ENCODE measurements at places on chromosomes 2 and 18. TPM values are rescaled to one million over a fixed set of nuclear protein-coding genes. Genes with fewer than 3 reads are reported as not detected.

Gene UBE2E3
- total RNA-seq: 31.9 TPM

Gene CCDC178
- total RNA-seq: 0.28 TPM

Gene KYNU
- 9.5 TPM for total RNA-seq

Gene GPAT2
- total RNA-seq: 2.3 TPM

Gene SPATA3
- not detected for total RNA-seq

Gene RAX
- total RNA-seq: not detected

Gene DUSP19
- 3.8 TPM for total RNA-seq

Gene LRRTM4
- total RNA-seq: not detected

Gene CGREF1
- total RNA-seq: 7.0 TPM

Gene CAPN10
- 20.1 TPM for total RNA-seq

Gene NDUFS1
- total RNA-seq: 112 TPM

Gene VWC2L
- not detected for total RNA-seq

Gene C2orf92
- 1.5 TPM for total RNA-seq

Gene AMER3
- total RNA-seq: not detected

Gene TBR1
- not detected for total RNA-seq

Gene SMC6
- total RNA-seq: 18.3 TPM

Gene EPB41L5
- 13.7 TPM for total RNA-seq

Gene AP1S3
- 5.9 TPM for total RNA-seq

Gene DSG1
- total RNA-seq: not detected

Gene HOXD1
- not detected for total RNA-seq

Gene ASB3
- 23.3 TPM for total RNA-seq

Gene DTNA
- total RNA-seq: 11.7 TPM

Gene SIGLEC15
- total RNA-seq: 0.14 TPM

Gene SH2D6
- total RNA-seq: 0.14 TPM

Gene NGEF
- total RNA-seq: 0.74 TPM

Gene TMEM198
- 1.3 TPM for total RNA-seq

Gene RTP5
- total RNA-seq: not detected

Gene CD226
- total RNA-seq: 0.85 TPM

Gene MEP1B
- total RNA-seq: not detected

Gene ABCG8
- total RNA-seq: not detected

Gene KLHL41
- total RNA-seq: 0.85 TPM

Gene TRIM43
- total RNA-seq: not detected

Gene VIL1
- not detected for total RNA-seq

Gene OSBPL1A
- 43.5 TPM for total RNA-seq

Gene SNED1
- 12.6 TPM for total RNA-seq

Gene INPP5D
- 0.46 TPM for total RNA-seq

Gene GAREM1
- 4.1 TPM for total RNA-seq

Gene CBLN2
- total RNA-seq: under 0.01 TPM

Gene PPM1B
- total RNA-seq: 27.3 TPM

Gene TBC1D8
- 18.9 TPM for total RNA-seq

Gene FBLN7
- total RNA-seq: 0.57 TPM

Gene C2orf81
- total RNA-seq: 0.57 TPM

Gene POTEE
- not detected for total RNA-seq

Gene SCN9A
- total RNA-seq: 7.8 TPM

Measured in smooth muscle cell of bladder (primary cell).